ENCODE measurements at places on chromosomes 16 and 17.

DNA sequence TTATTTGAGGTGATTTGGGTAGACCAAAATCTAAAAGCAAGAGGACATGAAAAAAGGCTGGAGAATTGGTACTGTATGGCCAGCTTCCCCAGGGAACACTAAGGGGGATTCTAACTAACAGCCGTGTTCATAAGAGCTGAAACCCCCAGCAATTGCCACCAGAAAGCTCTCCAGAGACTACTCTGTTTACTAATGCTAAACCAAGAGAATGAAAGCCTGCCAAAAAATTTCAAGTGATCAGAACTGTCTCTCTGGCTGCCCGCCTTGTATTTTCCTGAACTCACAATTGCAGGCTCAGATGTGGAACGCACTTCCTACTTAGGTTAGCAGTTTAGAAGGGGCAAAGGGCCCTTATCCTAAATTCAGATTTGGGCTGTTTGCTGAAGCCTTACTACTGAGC lies 24.1 kb downstream of the MYH10 start:
- DNase-seq = no peak

DNA sequence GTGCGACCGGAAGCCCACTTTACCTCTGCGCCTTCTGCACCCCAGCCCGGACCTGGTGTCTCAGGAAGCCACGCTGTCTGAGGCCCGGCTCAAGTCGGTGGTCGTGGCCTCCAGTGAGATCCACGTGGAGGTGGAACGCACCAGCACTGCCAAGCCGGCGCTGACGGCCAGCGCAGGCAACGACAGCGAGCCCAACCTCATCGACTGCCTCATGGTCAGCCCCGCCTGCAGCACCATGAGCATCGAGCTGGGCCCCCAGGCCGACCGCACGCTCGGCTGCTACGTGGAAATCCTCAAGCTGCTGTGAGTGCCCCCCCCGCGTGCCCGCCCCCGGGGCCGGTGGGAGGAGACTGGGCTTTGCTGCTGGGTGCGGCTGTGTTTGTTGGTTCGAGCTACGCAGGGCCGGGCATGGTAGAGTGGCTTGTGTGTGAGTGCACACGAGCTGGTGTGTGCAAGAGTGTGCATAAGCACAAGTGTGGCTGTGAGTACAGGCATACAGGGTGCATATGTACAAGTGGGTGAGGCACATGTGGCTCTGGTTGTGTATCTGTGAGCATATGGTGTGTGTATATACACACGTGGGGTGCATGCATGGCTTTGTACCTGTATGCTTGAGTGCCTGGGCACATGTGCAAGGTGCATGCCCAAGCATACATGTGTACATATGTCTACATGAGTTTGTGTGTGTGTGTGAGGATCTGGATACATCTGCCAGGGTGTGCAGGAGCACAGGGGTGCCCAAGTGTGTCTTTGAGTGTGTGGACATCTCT lies 100.6 kb upstream of the PLCG2 start:
- DNase-seq = no peak

DNA sequence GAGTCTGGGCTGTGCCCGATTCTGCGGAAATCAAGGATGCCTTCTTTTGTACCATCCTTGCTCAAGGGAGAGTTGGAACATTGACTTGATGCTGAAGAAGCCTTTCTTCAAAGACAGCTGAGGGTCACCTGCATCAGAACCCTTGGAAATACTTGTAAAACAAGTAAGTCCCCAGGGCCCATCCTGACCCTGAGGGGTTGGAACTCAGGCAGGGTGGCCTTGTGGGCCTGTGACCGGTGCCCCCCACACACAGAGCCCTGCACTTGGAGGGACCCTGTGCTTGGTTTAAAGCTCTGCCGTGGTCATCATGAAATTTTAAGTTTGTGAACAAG lies 56.9 kb downstream of the WIPI1 start:
- DNase-seq = peak; percentile 12

- no peak for DNase-seq
These were observed 19.6 kb upstream of the PMFBP1 start for GRCh38 chr16:72191551-72191950.

DNA sequence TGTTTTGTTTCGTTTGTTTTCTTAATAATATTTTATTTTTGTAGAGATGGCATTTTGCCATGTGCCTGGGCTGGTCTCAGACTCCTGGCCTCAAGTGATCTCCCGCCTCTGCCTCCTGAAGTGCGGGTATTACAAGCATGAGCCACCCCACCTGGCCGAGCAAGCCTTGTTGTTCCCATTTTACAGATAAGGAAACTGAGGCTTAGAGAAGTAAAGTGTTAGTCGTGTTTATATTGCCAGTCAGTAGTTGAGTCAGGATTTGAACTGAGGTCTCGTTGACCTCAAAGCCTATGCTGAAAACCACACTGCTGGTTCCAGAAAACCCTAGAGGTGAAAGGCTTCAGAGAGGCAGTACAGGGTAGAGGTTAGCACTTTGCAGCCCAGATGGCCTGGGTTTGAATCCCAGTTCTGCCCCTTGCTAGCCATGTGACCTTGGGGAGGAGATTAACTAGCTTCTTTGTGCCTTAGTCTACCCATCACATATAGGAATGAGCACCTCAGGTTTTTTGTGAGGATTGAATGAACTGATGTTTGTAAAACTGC lies 102.0 kb downstream of the ABCC6 start:
- DNase-seq = no peak

GRCh38 chr16:55567382-55567781 lies 898 bp downstream of the CAPNS2 start:
- DNase-seq = no peak

DNA sequence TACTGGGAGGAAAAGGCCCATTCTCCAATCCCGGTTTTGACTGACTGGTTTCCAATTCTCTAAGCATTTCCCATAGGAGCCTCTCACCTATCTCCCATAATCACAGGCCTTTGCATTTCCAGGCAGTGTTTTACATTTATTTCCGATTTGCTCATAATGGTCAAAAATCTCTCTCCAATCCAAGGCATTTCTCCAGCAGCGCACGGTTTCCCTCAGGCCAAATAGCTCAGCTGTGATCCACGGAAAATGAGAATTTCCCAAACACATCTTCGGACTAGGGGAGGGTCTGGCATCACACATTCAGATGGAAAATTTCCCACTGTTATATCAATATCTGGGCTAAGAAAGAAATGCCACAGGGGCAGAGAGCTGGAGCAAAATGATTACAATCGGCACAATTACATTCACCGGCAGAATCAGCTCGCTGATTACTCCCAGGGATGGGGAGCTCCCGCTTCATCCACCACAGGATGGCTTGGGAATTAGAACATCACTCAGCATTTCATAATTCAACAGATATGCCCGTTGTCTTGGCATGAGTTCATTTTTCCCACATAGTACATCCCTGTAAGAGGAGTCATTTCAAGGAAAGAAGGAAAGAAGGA lies 6.7 kb downstream of the PIPOX start:
- no peak for DNase-seq

DNA sequence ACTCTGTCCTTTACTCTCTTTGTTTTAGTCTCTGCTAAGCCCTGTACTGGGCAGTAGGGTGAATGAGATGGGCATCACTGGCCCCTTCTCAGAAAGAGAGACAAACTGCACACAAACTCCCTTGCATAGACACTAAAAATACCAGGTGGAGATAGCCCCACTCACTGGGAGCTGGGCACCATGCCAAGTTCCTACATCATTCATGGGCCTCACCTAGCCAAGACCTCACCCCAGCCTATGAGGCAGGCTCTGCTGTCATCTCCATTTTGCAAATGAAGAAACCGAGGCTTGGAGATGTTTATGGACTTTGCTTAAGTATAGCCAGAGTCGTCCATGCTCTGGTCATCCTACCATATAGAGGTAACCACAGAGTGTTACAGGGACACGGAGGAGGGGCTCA lies 499.8 kb upstream of the CDH11 start:
- no peak for DNase-seq

- DNase-seq = no peak
These were observed 63.8 kb upstream of the RCVRN start for GRCh38 chr17:9968881-9969280.

GRCh38 chr17:76562734-76563148 lies 22.9 kb downstream of the PRCD start:
- no peak for DNase-seq

- DNase-seq = peak; percentile 84
These were observed 2.3 kb upstream of the SOX9 start for GRCh38 chr17:72118335-72119076.

DNA sequence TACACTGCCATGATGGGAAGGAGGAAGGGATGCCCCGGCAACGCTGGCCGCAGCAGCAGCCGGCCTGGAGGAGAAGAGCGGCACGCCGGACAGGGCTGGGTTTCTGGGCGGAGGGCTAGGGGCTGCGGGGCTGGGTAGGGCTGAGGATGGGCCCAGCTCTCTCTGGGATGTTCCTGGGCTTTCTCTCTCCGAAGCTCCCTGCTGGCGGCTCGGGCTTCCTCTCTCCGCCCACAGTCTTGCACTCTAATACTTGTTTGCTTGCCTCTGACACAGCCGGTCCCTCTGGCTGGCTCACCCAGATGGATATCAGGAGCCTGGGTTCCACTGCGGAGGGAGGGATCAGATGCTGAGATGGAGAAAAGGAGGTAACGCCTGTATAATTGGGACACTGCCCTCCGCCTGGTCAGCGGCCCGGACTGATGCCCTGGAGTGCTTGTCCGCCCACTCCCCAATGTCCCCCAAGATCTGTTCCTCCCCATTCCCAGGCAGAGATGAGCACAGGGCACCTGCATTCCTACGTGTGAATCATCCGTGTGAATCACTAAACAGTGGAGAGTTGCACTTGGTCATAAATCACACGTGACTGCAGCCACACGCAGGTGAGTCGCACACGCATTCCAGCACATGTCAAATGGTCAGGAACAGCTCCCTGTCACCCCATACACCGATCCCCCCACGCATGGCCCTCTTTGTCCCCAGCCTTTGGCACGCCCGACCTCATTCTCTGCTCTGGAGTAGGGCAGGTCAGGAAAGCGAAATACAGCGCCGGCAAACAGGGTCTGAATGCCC lies at the start of gene ALOXE3:
Gene ALOXE3, minus strand, starts transcription at position 535 of the 789 bp plus-strand sequence. Its CDS starts 524 bp downstream, at position 11.
- peak; percentile 74 for DNase-seq

DNA sequence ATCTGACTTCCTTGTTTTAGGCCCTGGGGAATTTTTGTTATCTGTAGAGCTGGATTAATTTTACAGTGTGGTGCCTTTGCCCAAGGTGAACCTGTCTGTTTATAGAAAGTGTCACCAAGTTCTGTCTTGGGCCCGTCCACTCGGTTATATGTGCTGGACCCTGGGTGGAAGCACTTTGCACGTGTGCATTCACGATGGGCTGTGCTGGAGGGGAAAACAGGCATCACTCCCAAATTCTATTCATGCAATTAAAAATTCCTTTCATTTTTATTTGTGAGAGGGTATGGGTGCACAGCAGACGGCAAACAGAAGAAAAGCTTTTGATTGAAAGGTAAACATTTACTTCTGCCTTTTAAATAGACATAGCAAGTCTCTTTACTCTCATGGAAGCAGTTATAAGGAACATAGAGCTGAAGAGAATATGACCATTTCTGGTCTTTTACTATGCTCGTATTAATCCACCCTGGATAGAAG lies 101.2 kb downstream of the WWOX start:
- DNase-seq = no peak

GRCh38 chr16:82801361-82801760 lies 174.6 kb downstream of the CDH13 start:
- DNase-seq = no peak

DNA sequence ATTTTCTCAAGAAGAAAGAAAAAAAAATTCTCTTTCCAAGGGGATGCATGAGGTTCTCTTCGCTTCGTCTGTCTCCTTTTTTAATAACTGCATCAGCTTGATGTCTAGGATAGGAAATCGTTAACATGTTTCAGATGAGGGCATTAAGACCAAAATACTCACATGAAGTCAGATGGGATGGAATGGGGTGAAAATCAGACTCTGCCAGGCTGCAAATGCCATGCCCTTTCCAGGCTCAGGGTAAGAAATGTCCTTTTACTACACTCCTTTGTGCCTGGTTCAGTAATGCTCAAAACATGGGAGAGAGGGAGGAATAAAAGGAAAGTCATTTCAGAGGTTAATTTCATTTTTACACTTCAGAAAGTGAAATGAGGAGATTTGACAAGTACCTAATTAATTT lies 21.7 kb upstream of the ERCC4 start:
- DNase-seq = no peak

- peak; percentile 62 for DNase-seq
These were observed 7.5 kb upstream of the TMEM170A start for GRCh38 chr16:75471723-75472633.

- DNase-seq = no peak
These were observed 149.0 kb upstream of the FAM20A start for GRCh38 chr17:68750208-68750562.

DNA sequence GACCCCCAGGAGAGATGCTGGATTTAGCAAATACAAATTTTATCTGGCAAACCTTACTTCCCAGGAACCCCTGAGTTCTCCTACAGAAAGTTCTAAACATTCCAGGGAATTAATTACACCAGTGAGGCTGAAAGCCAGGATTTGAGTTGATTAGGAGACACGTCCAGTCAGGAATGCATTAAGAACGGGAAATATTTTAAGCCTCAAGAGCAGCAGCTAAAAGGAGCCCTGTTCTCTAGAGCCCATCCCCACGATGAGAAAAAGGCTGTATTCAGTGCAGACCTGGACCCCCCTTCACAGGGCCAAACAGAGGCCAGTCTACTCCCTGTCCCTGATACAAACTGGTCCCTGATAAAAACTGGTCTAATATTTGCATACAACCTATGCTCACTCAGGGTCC lies 55.0 kb downstream of the VAT1L start:
- DNase-seq = no peak

DNA sequence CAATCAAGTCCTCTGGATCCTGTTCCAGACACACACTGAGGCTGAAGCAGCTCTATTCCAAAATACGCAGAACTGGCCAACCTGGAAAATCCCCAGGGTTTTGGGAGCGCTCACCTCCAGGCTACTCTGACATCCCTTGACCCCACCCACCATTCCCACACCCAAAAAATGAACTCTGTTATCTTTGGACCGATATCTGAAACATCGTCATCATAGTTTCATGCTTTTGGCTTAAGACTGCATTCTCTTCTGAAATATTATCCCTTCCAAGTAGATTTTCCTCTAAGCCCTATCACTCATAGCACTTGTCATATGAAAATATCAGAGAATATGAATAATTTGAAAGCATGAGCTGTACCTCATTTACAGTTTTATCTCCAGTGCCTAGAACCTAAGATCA lies 34.7 kb downstream of the VAT1L start:
- DNase-seq = no peak

DNA sequence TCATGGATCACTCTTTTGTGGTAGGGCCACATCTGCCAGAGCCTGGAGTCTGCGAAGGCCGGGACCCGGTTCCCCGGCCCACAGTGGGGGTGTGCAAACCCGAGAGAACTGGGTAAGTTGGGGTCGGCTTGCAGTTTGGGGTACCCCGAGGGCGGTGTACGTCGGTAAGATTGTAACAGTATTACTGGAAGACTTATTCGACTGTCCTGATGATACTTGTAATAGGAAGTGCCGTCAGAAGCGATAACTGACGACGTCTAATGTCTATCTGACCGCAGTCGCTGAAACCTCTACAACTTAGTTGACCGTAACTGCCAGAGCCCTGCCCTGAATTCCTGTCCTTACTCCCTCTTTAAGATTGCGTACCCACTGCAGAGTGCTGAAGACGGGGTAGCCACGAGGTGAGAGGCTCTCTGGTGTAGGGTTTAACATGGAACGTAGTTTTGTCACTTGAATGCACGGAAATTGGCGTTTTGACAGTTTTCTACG lies 24.0 kb downstream of the TRPV2 start:
- DNase-seq = no peak

- DNase-seq = no peak
These were observed 47.5 kb downstream of the RNF213 start for GRCh38 chr17:80307994-80308691.
